ENCODE measurements at places on chromosomes 1 and 21.

- no peak for DNase-seq
Measured at GRCh38 chr21:33042812-33043211, 17.1 kb downstream of the OLIG2 start.

DNA sequence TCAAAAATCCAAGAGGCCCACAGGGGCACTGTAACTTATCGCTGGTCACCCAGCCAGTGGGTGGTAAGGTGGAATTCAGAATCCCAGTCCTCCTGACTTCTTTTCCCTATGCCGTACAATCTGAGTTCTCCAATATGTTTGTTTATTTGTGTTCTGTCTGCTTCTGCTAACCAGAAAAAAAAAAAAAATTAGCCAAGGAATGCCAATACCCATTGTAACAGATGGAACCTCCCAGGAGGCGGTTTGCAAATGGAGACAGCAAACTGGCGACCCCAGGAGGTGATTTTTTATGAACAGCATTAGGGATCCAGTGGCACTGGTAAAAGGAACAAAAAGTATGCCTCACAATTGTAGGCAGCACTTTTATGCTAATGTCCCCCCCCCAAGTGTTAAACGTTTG is 189.0 kb upstream of the FGGY start:
- DNase-seq, result no peak

DNA sequence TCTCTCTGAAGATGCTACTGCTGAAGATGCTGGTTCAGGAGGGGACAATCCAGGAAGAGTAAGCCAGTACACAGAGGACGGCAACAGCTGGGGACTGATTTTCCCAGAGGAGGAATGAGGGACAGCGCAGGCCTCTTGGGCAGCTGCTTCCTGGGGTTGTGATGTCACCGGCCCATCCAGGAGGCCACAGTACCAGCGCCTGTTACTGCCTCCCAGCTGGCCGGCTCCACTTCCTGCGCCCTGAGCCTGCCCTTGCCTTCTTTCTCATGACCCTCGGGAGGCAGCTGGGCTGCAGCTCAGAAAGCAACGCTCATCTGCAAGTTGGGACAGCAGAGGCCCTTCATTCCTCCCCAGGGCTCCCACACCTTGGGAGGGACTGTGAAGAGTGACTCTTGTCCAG is 21.9 kb upstream of the ID3 start:
- no peak for DNase-seq

- DNase-seq, result no peak
Measured at GRCh38 chr1:244010191-244010590, 40.9 kb upstream of the ZBTB18 start.

- no peak for DNase-seq
Measured at GRCh38 chr1:240599830-240600229, 12.1 kb downstream of the GREM2 start.

- DNase-seq, result no peak
Measured at GRCh38 chr1:166013232-166013631, 153.6 kb downstream of the FAM78B start.

GRCh38 chr1:181135437-181135731 is 46.9 kb downstream of the IER5 start:
- no peak for DNase-seq

DNA sequence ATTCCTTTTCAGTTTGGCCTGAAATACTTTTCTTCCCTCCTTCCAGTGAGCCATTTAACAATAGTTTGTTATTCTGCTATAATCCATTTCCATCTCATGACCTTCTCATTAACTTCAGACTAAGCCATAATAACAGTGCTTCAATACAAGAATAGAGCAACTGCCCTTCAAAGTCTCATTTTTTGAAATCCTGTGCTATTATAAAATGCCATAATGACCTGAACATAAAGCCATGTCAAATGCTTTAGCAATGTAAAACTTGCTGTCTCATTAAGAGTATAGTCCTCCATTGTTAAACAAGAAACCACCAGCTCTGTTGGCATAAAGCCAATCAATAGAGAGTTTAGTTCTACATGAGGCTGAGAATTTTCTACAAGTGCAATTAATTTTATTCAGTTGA is 9.6 kb upstream of the PIGK start:
- no peak for DNase-seq

DNA sequence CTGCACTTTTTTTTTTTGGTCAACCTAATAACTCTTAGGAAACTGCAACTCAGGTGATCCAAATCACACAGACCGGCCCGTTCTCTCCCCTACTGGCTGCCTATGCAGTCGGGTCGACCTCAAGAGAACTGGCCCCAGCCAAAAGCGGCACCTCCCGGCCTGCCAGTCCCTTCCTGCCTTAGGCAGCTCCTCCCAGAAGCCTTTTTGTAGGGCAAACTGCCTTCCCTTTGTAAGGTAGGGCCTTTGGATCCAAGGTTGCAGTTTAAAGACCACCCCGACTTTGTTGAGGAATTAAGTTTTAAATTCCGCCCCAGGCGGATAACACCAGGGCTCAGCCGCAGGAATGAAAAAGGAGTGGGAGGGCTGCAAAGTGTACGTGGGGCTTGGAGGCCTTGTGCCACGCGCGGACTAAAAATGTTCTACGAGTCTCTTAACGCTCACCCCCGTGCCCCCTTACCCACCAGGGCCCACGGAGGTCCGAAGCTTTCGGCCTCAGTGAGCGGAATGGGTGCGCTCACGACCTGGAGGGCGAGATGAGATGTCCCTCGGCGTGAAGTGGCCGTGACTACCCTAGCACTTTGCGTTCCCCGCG is 642 bp upstream of the ST3GAL3 start:
- no peak for DNase-seq

DNA sequence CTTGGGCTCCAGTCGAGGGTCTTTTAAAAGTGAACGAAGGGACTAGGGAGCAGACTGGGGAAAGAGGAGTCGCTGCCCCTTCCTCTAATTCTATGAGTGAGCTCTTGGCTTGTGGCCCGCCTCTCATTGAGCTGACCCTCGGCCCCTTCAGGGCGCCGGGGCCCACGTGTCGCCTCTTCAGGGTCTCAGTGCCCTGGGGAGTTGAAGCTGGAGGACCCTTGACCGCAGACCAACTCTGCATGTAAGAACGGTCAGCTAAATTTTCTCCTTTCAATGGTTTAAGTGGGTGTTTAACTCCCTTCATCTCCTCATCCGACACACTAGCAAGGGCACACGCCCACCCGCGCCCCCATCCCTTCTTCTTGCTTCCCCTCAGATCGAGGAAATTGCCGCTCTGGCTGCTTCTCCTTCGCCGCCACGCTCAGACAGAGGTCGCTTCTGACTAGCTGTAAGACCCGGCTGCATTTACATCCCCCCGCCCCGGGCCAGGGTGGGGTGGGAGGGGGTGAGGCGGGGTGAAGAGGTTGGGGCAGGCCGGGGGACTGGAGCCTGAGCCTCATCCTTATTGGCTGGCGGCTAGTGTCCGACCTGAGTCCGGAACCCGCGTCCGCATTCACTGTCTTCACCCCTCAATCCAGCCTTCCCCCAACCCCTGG is 10.9 kb downstream of the NR5A2 start:
- no peak for DNase-seq

DNA sequence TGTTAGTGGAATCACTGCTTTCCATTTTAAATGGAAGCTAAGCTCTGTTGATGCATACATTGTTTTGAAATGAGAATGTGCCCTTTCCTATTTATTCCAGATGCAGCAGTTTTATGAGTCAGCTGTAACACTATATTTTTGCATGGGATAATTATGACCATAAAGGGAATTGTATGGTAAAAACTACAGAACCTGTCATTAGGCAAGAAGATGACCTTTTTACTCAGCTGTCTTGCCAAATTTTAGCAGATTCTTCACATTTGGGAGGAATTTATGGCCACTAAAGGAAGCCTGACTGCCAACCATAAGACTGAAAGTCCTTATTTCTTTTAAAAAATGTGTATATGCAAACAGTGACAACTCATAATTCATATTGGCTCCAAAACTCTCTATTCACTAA is 356.3 kb upstream of the PRMT6 start:
- DNase-seq, result no peak

GRCh38 chr1:10696977-10697376 is 99.5 kb downstream of the CASZ1 start:
- no peak for DNase-seq

DNA sequence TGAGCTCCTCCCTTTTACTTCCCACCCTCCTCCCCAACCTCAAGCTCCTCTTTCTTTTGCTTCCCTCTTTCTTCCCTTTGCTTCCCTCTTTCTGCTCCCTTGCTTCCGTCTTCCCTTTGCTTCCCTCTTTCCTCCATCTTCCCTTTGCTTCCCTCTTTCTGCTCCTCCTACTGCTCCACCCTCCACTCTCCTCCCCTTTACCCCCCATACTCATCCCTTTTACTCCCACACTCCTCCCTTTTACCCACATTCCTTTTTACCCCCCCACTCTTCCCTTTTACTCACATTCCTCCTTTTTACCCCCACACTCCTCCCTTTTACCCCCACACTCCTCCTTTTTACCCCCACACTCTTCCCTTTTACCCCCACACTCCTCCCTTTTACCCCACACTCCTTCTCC is 30.2 kb downstream of the PGBD5 start:
- DNase-seq, result no peak

DNA sequence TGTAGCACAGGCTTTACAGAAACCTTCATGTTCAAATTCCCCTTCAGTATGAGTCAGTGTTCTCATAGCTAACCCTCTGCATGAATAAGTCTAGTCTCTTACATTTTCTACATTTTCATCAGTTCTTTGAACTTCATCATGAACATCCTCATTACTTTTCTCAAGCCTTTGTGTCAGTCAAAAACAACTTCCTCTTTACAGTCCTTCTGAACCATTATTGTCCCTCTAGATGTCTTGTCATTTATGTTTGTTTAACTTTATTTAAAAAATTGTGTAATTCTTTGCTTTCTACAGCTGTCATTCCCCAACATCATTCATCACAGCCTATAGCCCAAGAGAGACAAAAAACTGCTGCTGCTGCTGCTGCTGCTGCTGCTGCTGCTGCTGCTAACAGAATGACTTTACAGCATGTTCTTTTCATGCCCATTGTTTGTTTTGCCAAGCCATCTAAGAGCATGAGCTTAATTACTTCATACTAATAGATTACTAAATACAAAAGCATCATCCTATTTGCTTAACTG is 133.1 kb downstream of the LRRC40 start:
- DNase-seq, result no peak

DNA sequence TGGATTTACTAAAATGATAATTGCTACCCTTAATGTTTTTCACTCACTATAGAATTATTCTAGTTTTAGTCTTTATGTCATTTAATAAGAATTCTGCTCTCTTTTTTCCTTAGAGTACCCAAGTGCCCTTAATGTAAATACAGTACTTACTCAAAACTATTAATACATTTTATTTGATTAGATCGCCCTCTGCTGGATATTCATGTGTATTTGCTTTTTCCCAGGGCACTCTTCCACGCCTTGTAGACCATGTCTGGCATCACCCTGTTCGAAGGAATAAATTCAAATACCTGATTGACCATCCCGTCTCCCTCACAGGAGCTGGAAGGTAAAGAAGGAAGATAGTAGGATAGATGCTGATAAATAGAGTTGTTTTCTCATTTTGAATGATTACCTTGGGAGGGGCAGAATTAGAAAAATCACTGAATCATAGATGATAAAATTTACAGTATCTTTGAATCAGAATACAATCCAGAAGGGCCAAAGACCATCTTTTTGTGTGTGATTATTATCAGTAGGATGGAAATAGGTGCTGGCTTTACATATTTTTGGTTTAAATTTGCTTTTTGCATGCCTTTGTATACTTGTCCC is 4.1 kb downstream of the AXDND1 start:
- no peak for DNase-seq

- no peak for DNase-seq
Measured at GRCh38 chr1:168656485-168656884, 72.5 kb downstream of the DPT start.

GRCh38 chr1:82400521-82400920 is 599.8 kb downstream of the ADGRL2 start:
- no peak for DNase-seq

DNA sequence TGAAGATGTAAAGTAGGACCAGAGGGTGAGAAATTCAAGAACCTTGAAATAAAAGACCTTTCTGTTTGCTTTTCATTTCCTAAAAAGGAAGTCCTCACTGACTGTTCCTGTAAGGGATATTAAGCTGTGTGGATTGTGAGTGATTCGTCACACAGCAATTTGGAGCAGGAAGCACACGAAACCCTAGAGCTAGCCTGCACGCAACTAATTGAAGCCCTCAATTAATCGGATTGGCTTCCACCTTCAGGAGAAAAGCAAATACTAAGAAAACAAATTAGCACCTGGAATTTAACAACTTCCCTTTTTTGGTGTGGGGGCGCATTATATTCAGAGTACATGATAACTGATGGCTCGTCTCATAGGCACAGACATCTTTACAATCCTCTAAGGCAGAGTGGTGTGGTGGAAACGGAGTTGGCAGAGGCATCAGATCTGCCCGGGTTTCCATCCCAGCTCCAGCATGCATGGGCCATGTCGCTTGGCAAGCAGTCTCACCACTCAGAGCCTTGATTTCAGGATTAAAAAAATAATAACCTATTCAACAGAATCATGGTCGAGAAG is 95.2 kb downstream of the KCNJ15 start:
- DNase-seq, result no peak

DNA sequence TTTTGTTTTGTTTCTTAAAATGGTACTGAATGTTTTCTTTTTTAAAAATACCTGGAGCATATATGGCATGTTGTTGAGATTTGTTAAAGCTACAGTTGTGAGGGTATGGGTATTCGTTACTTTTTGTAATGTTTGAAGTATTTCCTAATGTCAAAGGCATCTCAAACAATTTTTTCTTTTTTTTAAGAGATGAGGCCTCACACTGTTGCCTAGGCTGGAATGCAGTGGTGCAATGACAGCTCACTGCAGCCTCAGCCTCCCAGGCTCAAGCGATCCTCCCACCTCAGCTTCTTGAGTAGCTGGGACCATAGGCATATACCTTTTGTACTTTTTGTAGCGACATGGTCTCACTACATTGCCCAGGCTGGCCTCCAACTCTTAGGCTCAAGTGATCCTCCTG is 16.1 kb downstream of the CLCN6 start:
- DNase-seq, result no peak

DNA sequence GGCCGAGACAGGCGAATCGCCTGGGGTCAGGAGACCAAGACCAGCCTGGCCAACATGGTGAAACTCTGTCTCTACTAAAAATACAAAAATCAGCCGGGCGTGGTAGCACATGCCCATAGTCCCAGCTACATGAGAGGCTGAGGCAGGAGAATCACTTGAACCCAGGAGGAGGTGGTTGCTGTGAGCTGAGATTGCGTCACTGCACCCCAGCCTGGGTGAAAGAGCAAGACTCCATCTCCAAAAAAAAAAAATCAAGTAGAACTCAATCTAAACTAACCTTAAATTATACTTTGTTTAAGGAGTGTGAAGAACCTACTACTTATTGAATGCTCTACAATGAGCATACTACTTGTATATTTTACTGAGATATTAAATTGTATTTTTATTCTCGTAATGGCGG is 30.5 kb upstream of the RNF186 start:
- DNase-seq, result no peak

DNA sequence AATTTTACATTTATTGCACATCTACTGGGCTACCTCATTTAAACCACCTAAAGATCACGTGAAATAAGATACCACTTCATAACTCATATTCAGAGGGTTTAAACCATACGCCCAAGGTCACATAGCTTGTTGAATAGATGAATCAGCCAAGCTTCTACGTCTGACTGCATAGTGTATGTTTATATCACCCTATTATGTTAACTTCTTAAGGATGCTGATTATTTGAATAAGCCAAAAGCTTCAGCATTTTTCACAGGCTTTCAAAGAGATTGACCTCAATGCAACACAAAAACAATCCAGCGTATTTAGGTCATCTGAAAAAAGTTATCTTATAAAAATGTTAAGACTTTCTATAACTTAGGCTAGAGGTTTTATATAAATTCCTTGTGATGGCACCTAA is 373.8 kb downstream of the TGFB2 start:
- no peak for DNase-seq

- DNase-seq, result no peak
Measured at GRCh38 chr21:33980276-33980916, 64.8 kb upstream of the ATP5PO start.

- no peak for DNase-seq
Measured at GRCh38 chr1:204528241-204528640, 12.0 kb downstream of the MDM4 start.

Measured in GM12864 (cell line).